ENCODE measurements at places on chromosomes 7 and 10.

- DNase-seq: no peak
Measured at GRCh38 chr10:114513381-114513792, 109.1 kb upstream of the AFAP1L2 start.

GRCh38 chr7:4066626-4067475 lies 615.2 kb upstream of the FOXK1 start:
- no peak for DNase-seq

GRCh38 chr7:703049-703448 lies 23.4 kb upstream of the DNAAF5 start:
- DNase-seq: no peak

DNA sequence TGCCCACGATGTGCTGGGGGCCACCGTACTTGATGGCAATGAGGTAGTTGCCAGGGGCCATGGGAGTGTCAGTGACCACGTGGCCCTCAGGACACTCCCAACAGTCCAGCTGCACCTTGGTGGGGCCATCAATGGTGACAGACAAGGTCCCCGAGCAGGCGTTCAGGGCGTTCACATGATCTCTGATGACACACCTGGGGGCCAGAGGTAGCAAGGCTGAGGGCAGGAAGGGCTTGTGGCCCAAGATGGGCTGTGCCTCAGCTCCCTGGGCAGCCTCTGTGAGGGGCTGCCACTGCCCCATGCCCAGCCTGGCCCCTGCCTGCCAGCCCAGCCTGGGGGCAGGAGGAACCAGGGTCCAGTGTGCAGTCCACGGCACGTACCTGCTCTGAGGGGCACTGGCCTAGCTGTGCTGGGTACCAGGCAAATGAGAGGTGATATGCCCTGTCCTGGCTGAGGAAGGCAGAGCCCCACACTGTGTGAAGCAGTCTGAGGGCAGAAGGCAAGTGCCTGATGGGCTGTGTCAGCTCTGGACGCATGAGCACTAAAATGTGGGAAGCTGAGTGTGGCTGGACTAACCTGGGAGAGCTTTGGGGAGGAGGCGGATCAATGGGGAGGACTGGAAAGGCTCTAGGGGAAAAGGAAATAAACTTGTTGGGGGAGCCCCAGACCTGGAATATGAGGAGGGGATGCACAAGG lies 3.5 kb upstream of the KCP start:
- DNase-seq: no peak

- no peak for DNase-seq
Measured at GRCh38 chr7:121575194-121575765, 179.2 kb upstream of the FAM3C start.

DNA sequence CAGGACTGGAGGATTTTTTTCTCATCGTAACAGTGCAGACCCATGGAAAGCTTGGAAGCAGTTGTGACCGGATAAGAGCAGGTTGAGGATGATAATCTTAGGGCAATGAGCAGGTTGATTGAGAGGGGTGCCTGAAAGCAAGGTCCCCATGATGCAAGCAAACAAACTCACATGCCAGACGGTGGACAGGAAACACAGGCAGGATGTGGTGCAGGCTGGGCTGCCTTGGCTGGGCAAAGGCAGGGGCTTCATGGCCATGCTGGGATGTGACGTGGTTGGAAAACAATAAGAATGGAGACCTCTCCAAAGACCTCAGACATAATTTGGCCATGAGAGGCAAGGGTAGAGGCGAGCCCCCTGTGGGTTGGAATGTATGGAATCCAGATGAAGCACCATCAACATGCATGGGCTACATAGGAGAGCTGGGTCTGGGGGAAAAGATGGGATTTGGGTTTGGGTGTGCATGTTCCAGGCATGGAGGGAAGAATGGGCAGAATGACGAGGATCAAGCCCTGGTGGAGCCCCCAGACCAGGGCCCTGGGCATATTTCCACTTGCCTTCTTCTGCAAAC lies 58.3 kb downstream of the IKZF1 start:
- no peak for DNase-seq

GRCh38 chr7:37081436-37081835 lies 357.1 kb upstream of the AOAH start:
- no peak for DNase-seq

DNA sequence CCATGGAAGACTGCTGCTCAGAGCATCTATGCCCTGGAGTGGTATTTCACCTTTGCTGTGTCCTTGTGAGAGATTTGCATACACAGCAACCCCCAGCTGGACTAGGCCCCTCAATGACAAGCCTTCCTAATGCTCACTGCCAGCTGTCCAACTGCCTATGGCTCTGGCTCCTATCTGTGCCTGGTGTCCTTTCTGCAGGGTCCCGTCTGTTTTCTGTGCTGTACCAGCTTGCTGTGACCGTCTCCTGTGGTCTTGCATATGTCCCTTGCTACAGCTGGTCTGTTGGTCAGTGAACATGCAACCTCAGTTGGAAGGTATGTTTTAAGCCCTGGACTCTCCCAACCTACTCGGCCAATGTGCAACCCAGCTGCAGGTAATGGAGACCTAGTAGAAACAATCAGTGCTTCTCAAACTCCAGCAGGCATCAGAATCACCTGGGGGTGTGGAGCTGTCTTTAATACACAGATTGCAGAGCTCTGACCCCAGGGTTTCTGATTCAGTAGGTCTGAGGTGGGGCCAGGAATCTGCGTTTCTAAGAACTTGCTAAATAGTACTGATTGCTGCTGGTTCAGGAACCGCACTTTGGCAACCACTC lies 306.4 kb upstream of the ZNF32 start:
- DNase-seq: no peak

DNA sequence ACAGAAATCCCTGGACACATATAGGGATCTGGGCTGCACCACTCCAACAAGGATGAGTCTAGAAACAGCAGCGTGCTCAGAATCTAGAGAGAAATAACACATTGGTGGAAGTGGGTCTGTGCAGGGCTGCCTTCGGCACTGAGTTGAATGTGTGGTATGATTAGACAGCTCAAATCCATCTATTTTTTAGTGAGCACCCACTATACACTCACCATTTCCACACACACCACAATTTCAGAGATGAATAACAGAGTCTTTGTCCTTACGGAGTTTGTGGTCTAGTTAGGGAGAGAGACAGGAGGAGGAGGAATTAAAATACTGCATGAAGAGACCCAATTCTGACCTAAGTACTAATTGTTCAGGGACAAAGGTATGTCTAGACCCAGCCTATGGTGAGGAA lies 44.2 kb downstream of the JAZF1 start:
- DNase-seq: no peak

GRCh38 chr10:127757033-127757432 lies 20.0 kb downstream of the FOXI2 start:
- no peak for DNase-seq

DNA sequence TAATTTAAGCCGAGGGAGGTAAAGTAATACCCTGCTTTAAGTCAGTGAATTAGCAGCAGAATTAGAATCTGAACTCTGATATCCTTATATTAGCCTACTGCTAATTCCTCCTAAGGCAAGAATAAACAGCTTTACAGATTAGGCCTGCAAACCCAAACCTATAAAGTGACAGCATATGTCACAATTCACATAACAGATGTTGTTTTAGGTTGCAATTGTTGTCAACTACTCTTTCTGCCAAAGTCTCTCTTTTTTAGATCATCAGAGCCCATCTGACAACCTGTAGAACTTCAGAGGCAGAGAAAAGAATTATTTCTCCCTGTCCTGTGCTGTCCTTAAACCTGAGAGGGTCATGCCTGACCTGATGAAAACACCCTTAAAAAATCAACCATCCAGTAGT lies 167.2 kb downstream of the PRKG1 start:
- DNase-seq: no peak

GRCh38 chr10:23293145-23293724 lies 51.4 kb downstream of the C10orf67 start:
- DNase-seq: peak; percentile 49

DNA sequence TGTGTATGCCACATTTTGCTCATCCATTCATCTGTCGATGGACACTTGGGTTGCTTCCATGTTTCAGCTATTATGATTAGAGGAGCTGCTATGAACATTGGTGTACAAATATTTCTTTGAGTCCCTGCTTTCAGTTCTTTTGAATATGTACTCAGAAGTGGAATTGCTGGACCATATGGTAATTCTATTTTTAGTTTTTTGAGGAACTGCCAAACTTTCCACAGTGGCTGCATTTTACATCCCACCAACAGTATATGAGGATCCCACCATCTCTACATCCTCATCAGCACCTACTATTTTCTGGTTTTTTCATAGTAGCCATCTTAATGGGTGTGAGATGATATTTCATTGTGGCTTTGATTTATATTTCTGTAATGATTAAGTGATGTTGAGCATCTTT lies 44.7 kb upstream of the ZMIZ2 start:
- no peak for DNase-seq

- DNase-seq: no peak
Measured at GRCh38 chr7:54833001-54833467, 74.0 kb upstream of the SEC61G start.

DNA sequence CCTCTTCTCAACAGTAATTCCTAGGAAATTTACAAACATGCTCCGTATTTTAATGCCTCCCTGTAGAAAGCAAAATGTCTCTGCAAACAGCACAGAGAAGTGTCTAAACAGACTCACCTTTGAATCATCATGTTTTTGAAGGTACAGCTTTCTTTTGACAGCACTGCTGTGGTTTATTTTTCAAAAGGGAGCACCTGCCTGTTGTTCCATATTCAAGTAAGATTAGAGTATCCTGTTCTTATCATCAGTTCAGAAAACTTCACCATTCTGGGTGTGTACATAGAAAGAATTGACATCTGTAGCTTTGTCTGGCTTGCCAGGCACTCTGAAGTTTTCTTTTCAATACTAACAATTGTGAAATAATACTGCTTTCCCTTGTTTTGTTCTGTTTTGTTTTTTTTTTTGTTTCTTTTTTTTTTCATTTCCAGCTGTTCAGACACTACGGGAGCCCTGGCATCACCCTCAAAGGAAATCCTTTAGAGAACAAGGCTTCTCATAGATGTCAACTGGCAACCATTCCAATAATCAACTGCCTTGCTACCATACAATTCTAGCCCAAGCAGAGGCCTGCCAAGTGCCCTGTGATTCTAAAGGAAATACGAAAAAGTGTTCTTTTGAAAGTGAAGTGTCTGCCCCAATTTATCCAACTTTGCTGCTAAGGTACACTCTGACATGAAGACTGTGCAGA lies 275.9 kb downstream of the PRPF18 start:
- DNase-seq: no peak

- no peak for DNase-seq
Measured at GRCh38 chr7:157980774-157981173, 606.8 kb downstream of the PTPRN2 start.

DNA sequence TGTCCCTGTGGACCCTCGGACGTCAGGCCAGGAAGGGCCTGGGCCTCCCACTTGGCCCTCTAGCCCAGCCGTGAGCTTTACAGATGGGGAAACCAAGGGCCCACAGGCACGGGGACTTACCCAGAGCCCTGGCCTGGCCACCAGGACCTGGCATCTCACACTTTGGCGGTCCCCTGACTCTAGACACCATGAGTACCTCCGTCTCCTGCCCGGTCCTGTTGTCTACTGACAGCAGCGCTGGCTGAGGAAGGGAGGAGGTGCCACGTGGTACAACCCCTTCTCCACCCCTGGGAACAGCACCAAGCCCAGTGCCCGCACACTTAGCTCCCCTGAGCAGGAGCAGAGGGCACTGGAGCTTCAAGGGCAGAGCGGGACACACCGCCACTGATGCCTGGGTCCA lies 26.1 kb downstream of the ADGRA1 start:
- DNase-seq: no peak

- DNase-seq: no peak
Measured at GRCh38 chr10:88477343-88478085, 105.6 kb downstream of the RNLS start.

DNA sequence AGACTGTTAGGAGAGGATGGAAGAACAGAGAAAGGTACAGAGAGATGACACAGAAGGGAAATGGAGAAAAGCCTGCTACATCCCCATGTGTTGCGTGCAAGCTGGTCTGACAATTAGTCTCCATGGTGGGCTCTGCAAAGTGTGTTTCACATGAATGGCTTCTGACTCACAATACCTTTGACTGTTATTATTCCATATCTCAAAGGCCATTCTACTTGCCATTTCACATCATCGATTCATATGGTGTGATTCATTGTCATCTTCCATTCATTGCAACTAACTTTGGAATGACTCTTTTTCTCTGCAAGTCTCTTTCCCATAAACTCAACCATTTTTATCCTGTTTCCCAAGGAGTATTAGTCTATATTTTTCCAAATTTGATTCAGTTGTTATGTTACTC lies 208.9 kb upstream of the INHBA start:
- no peak for DNase-seq

GRCh38 chr7:111750228-111750627 lies 187.9 kb upstream of the IMMP2L start:
- no peak for DNase-seq

GRCh38 chr10:30324448-30325110 lies 24.5 kb downstream of the MTPAP start:
- no peak for DNase-seq

DNA sequence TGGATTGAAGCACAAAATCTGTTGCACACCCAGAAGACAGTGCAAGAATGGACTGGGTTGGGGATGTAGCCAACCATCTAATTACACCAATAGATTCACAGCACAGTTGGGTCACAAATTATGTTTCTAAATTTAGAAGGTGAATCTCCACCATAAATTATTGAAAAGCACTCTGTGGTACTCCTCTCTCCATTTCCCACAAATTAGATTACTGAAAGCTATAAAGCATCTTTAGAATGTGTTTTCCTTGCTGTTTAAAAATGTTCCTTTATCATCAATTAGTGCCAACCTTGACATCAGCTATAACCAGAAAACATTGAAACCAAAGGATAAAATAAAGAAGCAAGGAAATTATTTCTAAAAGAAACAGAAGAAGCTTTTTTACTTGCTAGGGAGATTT lies 39.9 kb upstream of the HDAC9 start:
- no peak for DNase-seq

- no peak for DNase-seq
Measured at GRCh38 chr7:35905555-35905954, 104.7 kb downstream of the SEPTIN7 start.

- DNase-seq: no peak
Measured at GRCh38 chr7:102396710-102397019, 502 bp downstream of the PRKRIP1 start.

DNA sequence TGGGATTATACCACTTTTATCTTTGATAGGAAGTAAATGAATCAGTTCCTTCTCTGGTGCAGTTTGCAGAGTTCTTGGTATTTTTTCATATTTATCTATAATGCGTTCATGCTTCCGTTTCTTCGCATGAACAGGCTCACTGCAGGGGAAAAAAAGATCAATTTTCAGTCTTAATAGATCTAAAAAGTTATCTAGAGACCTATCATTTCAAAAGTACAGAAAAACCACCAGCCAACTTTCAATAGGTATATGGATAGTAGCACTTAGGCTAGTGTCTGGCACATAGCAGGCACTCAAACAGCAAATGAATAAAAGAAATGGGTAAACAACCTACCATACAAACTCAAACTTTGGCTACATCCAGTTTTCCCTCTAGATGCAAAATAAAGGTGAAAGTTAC lies 5.5 kb downstream of the NOC3L start:
- no peak for DNase-seq

DNA sequence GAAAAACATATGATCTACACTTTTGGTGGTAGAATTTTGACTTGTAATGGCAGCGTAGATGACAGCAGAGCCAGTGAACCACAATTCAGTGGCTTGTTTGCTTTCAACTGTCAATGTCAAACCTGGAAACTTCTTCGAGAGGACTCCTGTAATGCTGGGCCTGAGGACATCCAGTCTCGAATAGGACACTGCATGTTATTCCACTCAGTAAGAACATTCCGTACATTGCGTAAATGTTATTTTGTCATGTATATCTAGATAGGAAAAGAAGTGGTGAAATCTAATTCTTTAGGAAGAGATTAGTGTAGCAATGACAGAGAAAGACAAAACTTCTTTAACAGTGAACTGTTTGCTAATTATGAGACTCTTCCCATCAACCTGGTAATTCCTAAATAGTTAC lies 112.9 kb downstream of the PODXL start:
- DNase-seq: no peak

GRCh38 chr7:5064391-5065106 lies 18.9 kb downstream of the RBAK start:
- no peak for DNase-seq

Measured in SW480 (cell line).